ENCODE measurements at places on chromosomes 2 and 18.

- DNase-seq, result no peak
Measured at GRCh38 chr2:172434821-172435605, 7.6 kb downstream of the ITGA6 start.

GRCh38 chr2:26178746-26179436 lies 6.0 kb downstream of the GAREM2 start:
- no peak for DNase-seq

- no peak for DNase-seq
Measured at GRCh38 chr18:33446604-33447003, 6.1 kb upstream of the CCDC178 start.

DNA sequence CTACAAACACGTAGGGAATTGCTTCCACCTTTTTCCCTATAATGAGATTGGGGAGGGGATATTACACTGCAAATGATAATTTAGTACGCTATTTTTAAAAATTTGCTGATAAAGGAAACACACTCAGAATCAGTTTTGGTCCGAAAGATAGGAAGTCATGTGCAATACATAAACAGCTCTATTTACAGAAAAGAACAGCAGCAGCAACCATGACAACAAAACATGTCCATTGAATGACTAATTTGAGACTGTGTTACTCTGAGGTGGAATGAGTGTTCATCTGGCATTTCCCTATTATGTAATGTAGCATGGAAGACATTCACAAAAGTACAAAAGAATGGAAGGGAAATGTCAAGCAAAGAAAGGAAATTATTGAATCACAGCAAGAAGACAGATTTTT lies 337.2 kb downstream of the NBAS start:
- DNase-seq, result no peak

GRCh38 chr18:76493213-76494161 lies 1.6 kb downstream of the ZNF516 start:
- peak; percentile 18 for DNase-seq

DNA sequence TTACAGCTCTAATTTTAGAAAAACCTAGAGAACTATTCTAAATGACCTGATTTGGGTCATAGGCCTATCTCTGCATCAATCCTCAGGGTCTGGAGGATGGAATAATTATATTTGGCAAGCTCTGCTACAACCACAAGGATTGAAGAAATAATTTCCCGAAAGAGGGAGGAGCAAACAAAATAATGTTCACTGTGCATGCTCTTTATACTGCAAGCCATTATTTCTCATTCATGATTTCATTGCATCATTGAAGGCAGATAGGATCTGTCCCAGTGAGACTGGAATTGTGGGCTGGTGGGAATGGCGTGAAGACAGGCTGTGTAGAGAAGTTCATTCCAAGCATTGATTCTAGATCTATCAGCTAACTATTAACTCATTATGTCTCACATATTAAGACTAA lies 12.7 kb upstream of the MAPRE2 start:
- no peak for DNase-seq

DNA sequence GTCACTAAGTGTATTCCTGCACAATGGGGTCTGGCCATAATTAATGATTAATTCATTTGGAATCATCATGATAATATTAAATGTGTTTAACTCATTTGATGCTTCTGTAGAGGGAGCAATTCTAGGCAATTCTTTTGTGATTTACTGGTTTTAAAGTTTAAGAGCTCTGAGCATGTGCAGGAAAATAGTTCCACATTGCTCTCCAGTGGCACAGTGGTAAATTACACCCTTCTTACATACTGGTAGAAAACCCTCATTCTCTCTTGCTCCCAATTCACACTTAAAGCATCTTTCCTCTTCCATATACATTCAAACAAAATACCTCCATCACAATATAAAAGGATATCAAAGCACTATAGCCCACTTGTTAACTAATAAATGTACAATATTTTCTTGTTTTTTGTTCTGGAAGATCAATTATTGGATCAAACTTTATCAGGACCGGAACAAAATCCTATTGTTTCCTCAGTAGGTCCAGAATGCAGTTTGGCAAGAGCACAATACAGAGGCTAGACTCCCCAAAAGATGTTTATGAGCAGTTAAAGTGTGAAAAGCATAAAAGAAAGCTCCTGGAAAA lies 844.3 kb downstream of the MBD2 start:
- DNase-seq, result no peak

GRCh38 chr2:128292599-128293425 lies 25.9 kb downstream of the HS6ST1 start:
- DNase-seq, result no peak

DNA sequence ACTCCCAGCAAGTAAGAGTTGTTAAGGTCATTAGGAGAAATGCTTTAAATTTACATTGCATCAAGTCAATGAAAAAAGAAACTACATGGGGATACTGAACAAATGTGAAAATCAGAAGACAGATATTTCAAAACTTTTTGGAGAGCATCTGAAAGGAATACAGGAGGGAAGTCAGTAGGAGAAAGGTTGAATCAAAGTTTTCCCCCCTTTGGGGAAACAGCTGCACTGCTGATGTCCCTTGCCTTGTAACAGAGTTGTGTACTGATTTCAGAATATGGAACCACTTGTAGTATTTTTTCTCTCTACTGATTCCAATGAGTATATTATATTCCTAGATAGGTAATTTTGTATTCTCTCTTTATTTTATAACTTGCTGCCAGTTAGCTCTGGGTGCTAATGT lies 592.5 kb upstream of the ZEB2 start:
- DNase-seq, result no peak

- no peak for DNase-seq
Measured at GRCh38 chr2:70161069-70161534, 29.7 kb downstream of the C2orf42 start.

DNA sequence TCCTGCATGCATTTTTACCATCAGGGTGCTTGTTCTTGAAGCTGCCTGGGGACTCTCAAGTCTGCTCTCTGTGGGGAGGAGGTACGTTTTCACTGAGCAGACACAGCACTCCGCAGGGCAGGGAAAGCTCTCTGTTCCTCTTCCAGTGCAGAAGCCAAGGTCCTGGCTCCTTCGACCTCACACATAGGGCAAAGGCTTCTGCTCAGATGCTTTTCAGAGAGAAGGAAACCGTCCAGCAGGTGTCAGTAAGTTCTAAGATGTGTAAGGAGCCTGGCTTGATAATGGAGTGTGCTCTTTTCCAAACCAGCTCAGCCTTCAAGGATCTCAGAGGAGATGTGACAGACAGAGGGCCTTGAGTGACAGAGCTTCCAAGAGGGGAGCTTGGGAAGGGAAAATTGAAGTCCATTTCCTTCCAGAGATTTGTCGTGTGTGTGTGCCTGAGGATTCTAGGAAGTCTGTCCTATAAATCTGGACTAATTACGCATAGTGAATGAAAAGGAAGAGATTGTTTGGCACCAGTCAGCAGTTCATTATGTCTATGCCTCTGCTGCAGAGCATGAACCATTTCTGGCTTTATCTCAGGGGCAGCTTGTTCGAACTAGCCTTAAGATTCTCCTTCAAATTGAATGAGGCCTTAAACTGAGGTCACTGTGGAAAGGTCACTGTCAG lies 67.3 kb upstream of the UPP2 start:
- peak; percentile 17 for DNase-seq

- no peak for DNase-seq
Measured at GRCh38 chr2:205659922-205660321, 22.4 kb upstream of the NRP2 start.

DNA sequence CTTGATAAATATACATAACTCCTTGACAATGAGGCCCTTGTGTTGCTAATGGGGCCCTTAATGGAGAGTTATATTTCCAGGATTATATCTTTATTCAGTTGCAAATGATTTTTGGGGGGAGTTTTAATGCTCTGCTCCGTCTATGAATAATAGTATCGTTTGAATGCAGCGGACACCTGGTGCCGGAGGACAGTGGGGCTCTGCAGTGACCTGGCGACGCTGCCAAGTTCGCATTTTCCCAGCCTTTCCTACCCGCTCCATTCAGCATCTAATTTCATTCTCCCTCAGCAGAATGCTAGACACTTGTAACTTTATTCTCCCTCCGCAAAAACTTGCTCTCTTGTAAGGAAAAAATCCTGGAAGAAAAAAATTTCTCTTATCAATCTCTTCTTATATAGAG lies 257.6 kb upstream of the SALL3 start:
- DNase-seq, result no peak

DNA sequence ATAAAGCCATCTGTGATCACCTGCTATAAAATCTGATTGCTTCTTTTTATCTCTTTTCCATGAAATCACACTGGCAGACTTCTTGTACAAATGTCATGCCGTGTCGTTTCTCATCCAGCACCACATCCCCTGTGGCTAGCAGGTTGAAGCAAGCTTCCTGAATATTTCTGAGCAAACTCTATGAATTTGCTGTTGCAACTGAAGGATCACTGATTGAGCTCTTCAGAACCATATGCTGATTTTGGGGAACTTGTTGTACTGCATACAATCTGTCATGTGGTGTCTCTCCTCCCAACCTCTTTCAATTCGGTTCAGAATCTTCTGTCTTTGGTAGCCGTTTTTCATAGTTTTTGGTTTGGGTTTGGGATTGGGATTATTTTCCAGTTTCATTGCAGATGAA lies 57.7 kb upstream of the RBMS1 start:
- no peak for DNase-seq

GRCh38 chr2:217703102-217703501 lies 299.7 kb downstream of the TNS1 start:
- DNase-seq, result no peak

GRCh38 chr18:48676756-48677368 lies 138.0 kb downstream of the CTIF start:
- peak; percentile 82 for DNase-seq
